ENCODE measurements at places on chromosomes 5 and 9. TPM values are rescaled to one million over a fixed set of nuclear protein-coding genes. Genes with fewer than 3 reads are reported as not detected.

- no peak for DNase-seq
Observed at GRCh38 chr5:1038417-1039209, 30.0 kb downstream of the NKD2 start.

The FAM163B gene
- 0.16 TPM for polyA plus RNA-seq

GRCh38 chr5:61306531-61307131 is 25.4 kb upstream of the ZSWIM6 start:
- DNase-seq, result no peak

- DNase-seq, result peak; percentile 97
Observed at GRCh38 chr9:86721843-86722705, 225.2 kb downstream of the GAS1 start.

DNA sequence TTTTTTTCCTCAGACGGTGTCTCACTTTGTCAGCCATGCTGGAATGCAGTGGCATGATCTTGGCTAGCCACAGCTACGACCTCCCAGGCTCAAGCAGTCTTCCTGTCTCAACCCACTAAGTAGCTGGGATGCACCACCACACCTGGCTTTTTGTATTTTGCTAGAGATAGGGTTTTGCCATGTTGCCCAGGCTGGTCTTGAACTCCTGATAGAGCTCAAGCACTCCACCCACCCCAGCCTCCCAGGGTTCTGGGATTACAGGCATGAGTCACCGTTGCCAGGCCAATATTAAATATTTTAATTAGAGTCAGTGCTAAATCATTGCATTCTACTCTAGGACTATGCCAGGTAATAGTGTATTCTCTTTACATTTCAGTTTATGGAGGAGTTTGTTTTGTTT is 41.5 kb downstream of the UBE2R2 start:
- DNase-seq, result no peak

The GAS1 gene
- polyA plus RNA-seq, result 64.7 TPM

- peak; percentile 22 for DNase-seq
Observed at GRCh38 chr5:90528601-90529193, 687 bp downstream of the LYSMD3 start.

The TMEM232 gene
- polyA plus RNA-seq, result 1.00 TPM

DNA sequence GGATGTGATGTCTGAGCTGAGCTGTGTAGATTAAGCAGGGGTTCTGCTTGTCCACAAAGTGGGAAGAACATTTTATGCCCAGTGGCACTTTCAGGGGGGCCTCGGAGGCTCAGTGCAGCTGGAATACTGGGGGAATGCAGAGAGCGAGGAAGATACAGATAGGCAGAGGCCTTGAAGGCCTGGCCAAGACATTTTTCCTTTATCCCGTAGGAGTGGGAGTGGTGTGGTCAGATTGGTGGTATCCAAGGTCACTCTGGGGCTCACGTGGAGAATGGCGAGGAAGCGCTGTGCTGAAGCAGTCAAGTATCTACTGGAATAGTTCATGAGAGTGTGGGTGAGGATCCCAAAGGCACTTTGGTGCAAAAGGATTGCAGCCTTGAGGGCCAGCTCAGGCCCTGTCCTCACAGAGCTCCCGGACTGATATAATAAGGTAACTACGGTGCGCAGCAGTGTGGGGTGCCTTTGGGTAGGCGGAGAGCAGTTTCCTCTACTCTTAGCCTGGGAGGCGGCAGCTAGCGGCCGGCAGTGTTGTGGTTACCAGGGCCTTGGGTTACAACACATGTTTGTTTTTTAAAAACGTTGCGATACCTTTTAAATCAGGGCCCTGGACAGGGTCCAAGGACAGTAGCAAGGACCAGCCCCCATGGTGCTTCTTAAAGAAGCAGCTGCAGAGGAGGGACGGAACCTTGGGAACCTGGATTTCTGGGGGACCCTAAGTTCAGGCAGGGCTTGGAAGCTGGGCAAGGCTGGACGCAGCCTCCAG is 10.8 kb upstream of the CCDC69 start:
- peak; percentile 28 for DNase-seq
